ENCODE measurements at places on chromosomes 11 and 22.

- DNase-seq: no peak
Measured at GRCh38 chr11:102494216-102494615, 36.3 kb downstream of the MMP7 start.

DNA sequence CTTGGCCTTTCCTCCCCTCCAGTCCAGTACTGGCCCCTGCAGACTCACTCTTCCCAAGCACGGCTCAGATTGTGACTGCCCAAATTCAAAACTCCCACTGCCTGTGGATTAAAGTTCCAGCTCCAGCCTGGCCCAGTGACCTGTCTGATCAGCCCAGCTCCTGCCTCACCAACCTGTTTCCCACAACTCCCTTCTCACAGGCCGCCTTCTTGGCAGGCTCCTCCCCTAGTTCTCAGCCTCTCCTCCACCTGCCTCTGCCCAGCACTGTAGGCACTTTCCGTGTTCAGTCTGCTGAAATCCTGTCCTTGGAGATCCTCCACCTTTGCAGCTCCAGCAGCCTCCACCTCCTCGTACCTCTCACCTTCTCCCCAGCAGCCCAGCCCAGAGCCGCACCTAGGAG is 68.6 kb downstream of the MICAL2 start:
- no peak for DNase-seq

GRCh38 chr11:15865212-15865987 is 490.9 kb downstream of the SOX6 start:
- DNase-seq: no peak

- no peak for DNase-seq
Measured at GRCh38 chr11:102419181-102419580, 33.4 kb downstream of the TMEM123 start.
